ENCODE measurements at places on chromosomes 6 and 20.

- no peak for DNase-seq
These were observed 24.9 kb downstream of the TGM2 start for GRCh38 chr20:38139977-38140753.

GRCh38 chr20:35333606-35334005, 41.4 kb upstream of the FAM83C start:
- no peak for DNase-seq

GRCh38 chr6:4612636-4613171, 163.5 kb upstream of the CDYL start:
- no peak for DNase-seq

DNA sequence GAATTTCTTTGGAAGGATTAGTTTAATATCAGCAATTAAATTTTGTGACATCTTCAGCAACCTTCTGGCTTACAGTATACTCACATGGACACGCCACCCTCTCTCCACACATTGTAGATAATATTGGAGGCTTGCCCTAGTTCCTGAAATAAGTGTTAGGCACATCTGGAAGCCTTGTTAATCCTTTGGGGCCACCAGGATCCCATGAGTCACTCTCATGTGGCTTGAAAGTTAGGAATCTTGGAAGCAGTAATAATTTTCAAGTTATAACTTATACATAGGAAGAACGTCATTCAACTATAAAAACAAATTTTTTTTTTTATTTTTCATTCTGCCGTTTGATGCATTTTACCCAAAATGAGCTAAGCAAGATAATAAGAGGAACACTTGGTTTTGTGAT, 20.5 kb downstream of the LAMA4 start:
- DNase-seq = no peak

DNA sequence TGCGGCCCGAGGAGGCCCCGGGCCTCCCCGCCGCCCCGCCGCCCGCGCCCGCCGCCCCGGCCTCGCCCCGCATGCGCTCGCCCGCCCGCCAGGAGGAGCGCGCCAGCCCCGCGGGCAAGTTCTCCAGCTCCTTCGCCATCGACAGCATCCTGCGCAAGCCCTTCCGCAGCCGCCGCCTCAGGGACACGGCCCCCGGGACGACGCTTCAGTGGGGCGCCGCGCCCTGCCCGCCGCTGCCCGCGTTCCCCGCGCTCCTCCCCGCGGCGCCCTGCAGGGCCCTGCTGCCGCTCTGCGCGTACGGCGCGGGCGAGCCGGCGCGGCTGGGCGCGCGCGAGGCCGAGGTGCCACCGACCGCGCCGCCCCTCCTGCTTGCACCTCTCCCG, 1.5 kb downstream of the FOXQ1 start:
- no peak for DNase-seq

- DNase-seq = no peak
These were observed 444.4 kb downstream of the HDGFL1 start for GRCh38 chr6:23013776-23014175.

- DNase-seq = no peak
These were observed 21.9 kb upstream of the CHMP4B start for GRCh38 chr20:33789109-33789857.

GRCh38 chr6:130796313-130796905, 30.8 kb upstream of the SMLR1 start:
- peak; percentile 9 for DNase-seq

DNA sequence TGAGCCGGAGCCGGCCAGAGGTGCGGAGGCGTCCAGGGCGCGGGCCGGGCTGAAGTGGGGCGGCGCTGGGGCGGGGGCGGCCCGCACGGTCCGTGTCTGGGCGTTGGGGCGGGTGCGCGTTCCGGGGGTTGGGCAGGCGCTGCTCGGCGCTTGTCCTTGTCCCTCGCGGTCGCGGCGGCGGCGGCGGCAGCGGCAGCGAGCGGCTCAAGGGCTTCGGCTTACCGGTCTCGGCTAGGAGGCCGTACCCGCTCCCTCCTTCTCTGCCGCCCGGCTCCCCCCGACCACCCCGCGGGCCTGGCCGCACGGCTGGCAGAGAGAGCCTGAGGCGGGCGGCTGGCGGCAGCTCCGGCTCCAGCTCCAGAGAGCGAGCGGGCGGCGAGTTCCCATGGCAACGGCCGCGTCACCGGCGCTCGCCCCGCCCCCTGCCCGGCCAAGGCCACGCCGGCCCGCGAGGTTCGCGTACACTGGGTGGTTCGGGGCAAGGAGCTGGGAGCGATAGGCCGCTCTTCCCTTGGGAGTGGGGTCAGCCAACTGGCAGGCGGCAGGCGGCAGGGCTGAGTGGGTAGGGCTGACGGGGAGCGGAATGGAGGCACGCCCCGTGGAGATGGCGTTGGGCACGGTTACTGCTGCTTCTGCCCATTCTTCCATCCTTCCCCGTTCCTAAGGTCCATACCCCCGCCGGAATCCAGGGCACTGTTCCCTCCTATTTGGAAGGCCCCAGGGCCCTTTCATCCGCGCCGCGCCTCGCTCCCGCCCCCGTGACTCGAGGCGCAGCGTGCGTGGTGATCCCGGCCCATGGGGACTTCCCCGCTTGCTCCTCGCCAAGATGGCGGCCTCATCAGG, at the start of gene LRRC73:
LRRC73 (minus strand) TSS at position 363 of the 843 bp plus-strand sequence. CDS start 561 bp downstream, outside the sequence.
- DNase-seq = peak; percentile 79

GRCh38 chr20:60962367-60963045, 289.6 kb upstream of the CDH4 start:
- no peak for DNase-seq

GRCh38 chr6:52497652-52498408, 77.7 kb downstream of the EFHC1 start:
- DNase-seq = no peak

GRCh38 chr6:131765081-131765803, 42.6 kb upstream of the ENPP1 start:
- no peak for DNase-seq

DNA sequence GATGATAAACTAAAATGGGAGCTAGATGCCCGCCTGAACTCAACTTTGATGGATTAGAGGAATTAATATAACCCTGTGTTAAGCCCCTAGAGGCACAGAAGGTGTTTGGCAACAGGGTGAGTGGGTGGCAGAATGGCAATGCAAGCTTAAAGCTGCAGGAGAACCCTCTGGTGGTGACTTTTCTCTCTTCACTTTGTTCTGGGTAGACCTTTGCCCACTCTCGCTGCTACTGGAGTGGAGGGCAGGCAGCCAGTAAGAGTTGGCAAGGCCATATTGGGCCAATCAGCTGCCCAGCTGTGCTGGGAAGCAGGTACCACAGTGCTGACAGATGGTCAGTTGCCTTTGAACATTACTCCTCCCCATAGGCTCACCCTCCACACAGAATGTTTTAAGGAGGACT, 468.2 kb downstream of the MMUT start:
- no peak for DNase-seq

- DNase-seq = no peak
These were observed 138.1 kb downstream of the FNDC1 start for GRCh38 chr6:159307246-159307790.

GRCh38 chr20:24462460-24463010, 6.9 kb upstream of the SYNDIG1 start:
- no peak for DNase-seq

DNA sequence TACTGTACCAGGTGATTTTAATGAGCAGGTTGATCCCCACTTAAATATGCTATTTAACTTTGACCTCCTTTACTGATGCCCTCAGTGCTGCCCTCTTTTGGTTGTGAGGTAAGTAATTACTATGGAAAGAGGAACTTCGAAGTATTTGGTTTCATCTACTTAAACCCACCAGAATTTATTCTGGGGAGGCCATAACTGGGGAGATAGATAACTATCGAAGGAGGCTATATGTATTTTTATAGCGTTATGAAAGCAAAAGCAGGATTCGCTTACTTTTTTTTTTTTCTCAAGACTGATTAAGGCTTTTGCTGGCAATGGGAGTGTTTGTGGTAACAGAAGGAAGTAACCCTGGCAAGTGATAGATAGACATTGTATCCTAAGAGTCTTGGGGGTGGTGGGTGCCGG, 168.9 kb upstream of the CENPW start:
- no peak for DNase-seq

GRCh38 chr20:49482621-49483017, at the start of gene KCNB1:
KCNB1 (minus strand) TSS chr20:49482668; CDS start chr20:49482480, 188 bp downstream.
- peak; percentile 87 for DNase-seq

- no peak for DNase-seq
These were observed 3.1 kb downstream of the LAMP5 start for GRCh38 chr20:9517297-9518162.

- DNase-seq = no peak
These were observed 90.1 kb upstream of the PAK5 start for GRCh38 chr20:9928955-9929354.

DNA sequence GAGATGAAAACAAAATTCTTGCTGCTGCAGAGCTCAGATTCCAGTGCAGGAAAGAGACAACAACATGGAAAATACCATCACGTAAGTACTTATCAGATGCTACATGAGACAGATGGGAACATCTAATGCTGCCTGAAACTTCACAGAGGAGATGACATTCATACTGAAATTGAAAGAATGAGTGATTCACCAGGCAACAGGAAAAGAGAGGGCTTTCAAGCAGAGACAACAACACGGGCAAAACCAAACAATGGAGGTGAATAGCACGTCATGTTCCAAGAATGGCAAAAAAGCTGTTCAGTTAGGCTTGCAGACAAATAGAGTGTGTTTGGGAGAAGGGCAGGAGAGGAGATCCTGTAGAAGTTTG, 39.3 kb downstream of the GTF2H5 start:
- DNase-seq = no peak

DNA sequence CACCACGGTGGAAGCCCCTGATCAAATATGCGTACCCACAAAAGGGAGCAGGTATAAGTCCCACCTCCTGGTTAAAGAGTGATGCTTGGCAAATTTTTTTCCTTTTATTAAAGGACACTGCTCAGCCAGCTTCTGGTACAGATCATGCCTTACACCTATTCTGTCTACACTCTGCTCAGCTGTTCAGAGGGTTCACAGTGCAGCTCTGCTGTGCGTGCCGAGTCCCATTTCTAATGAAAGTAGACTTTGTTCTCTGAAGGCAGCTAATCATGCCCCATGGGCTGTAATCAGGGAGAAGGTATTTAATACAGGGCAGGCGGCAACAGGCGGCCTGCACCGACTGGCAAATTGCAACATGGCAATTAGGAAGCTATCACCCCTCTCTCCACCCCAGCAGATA, 16.3 kb downstream of the LRRC73 start:
- DNase-seq = no peak

GRCh38 chr6:111564482-111564945, 41.2 kb downstream of the TRAF3IP2 start:
- no peak for DNase-seq

DNA sequence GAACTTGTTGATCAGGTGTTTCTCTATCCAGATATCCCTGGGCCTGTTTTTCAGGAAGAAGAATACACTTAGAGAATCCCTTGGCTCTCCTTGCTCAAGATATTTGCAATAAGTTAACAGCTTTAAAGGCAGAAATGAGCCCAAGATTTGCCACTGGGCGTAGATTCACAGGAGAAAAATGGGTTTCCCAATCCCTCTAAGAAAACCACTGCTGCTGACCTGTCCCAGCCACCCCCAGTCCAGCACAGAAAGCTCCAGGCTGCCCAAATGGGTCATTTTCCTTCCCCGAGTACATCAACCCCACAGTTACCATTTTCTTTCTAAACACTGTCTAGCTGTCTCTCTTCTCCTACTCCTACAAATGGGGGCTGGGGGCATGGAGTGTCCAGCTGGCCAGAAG, 67.3 kb downstream of the ANKRD60 start:
- DNase-seq = no peak

- no peak for DNase-seq
These were observed 31.5 kb downstream of the PDE7B start for GRCh38 chr6:135883045-135883444.

DNA sequence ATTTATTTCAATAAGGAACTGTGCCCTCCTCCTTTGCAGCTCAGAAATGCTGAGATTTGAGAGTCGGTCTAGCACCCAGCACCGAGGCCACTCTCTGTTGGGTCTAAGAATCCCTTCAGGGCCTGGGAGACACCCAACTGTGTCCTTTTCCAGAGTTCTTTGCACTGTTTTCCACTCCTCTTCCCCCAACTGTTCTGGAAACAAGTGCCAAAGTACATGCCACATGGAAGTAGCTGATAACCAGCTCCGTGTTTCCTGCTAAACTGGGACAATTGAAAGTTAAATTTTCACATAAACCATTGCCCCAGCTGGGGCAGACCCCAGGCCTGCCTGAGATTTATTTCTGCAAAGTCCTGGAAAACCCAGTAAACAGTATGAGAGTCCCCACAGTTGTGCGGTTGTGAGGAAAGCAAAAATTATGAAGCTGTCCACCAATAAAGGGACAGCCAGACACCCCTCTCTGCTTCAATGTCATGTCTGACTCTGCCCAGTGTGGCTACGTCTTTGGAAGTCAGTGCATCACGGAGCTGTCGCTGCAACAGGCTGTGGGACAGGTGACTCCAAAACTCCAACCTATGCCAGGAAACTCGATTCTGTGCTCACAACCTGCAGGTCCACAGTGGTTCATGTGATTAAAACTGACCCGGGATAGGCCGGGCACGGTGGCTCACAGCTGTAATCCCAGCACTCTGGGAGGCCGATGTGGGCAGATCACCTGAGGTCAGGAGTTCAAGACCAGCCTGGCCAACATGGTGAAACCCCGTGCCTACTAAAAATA, 178.0 kb upstream of the AFDN start:
- DNase-seq = no peak

- no peak for DNase-seq
These were observed 6.8 kb downstream of the GUCA1A start for GRCh38 chr6:42179945-42180313.

DNA sequence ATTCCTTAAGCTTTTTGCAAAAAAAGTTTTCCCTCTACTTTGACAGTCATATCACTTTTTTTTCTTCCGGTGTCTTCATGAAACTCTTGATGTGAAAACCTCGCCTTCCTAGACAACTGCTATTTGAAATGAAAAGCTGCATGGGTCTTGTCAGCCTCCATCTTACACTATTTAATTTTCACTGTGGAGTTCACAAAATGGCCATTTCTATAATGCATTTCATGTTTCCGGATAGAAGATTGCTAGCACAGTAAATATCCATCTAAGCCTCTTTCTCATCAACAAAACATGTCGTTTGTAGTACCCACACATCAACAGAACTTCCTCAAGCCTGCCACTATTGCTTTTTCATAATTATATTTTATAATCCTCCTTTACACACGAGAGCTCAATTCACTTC, 204.9 kb upstream of the ID4 start:
- no peak for DNase-seq

- DNase-seq = peak; percentile 34
These were observed 46.2 kb upstream of the BCLAF1 start for GRCh38 chr6:136335736-136336363.

- no peak for DNase-seq
These were observed 518.9 kb upstream of the JARID2 start for GRCh38 chr6:14726816-14727493.
